ENCODE measurements at places on chromosomes 13 and 19.

DNA sequence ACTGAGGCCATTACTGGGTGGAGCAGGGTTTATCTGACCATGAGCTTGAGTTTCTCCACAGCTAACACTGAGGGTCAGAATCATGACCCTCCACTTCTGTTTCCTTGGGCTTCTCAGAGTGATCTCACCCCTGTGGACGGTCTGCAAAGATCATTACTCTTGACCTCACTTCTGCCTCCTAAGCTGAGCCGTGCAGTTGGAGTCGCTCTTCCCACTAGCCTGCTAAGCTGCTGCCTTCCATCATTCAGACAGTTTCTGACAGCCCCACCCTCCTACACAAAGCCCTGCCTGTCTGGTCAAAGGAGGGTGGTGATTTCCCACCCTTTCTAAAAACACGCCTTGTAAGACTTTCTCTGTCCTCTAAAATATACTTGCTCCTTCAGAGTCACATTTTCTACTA, 9.3 kb upstream of the FRY start:
- peak; percentile 61 for DNase-seq

DNA sequence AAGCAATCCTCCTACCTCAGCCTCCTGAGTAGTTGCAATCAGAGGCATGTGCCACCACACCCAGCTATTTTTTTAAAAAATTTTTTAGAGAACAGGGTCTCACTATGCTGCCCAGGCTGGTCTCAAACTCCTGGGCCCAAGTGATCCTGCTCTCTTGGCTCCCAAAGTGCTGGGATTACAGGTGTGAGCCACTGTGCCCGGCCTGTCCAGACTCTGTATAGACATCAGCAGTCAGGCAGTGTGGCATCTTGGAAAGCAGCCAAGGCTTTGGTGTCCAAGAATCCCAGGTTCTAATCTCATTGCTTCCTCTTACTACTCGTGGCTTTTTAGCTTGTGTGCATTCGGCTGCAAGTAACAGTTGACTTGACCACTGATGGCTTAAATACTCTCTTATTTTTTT, 43.4 kb downstream of the BICRA start:
- peak; percentile 46 for DNase-seq

DNA sequence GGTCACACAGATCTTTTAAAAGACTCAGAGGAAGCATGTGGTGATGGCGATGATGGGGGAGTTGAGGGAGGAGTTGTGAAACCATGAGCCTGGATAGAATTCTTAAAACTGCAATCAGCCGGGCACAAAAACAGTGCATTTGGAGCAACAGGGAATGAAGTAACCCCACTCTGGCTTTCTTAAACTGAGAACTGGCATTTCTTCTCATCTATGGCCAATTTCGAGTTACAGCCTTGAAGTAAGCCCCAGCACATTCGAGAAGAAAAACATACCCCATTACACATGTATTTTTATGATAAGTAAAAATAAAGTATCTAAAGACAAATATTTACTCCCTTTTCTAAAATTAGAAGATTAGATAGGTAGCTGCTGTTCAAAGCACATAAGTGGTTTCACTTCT, 70.1 kb downstream of the DCLK1 start:
- no peak for DNase-seq

- DNase-seq: peak; percentile 61
Observed at GRCh38 chr19:3459089-3459881, 21.0 kb downstream of the SMIM24 start.

DNA sequence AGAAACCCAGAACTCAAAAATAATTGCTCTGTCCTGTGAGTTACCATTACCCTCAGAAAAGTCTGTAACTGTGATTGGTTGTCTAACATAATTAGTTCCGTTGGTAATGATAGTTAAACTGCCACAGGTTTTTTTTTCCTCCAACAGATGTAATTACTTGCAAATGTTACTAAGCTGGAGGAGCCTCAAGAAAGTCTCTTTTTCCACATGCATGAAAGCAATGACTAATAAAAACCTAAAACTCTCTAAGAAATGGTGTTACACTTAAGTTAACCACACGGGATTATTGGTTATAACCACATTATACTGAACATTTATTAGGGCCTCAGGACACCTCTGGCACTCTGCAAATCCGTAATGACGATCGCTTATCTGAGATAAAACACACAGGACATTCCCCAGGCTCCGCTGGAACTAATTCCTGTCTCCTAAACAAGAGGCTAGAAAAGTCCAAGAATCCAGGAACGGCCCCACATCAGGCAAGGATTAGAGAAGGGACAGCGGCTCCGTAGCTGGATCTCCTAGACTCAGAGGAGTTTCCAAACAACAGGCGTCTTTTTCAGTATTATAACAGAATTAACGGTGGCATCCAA, 753 bp downstream of the ZNF235 start:
- peak; percentile 53 for DNase-seq

GRCh38 chr19:49555600-49556411, 24.6 kb downstream of the NOSIP start:
- DNase-seq: peak; percentile 57

DNA sequence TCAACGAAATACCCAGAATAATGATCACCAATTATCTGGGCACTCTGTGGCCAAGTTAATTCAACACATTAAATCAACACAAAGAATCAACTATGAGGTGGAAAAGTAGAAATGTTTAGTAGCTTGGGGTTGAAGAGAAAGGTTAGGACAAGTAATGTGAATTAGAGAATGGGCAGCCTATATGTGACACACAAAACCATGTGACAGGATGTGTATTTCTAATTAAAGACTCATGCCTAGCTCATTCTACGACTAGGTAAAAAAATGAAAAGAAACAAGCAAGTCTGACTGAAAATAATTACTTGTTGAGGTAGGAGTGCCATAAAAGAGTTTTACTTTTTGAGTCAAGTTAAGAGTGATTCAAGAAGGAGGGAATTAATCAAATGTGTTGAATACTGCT, 2646.0 kb upstream of the PCDH20 start:
- no peak for DNase-seq

DNA sequence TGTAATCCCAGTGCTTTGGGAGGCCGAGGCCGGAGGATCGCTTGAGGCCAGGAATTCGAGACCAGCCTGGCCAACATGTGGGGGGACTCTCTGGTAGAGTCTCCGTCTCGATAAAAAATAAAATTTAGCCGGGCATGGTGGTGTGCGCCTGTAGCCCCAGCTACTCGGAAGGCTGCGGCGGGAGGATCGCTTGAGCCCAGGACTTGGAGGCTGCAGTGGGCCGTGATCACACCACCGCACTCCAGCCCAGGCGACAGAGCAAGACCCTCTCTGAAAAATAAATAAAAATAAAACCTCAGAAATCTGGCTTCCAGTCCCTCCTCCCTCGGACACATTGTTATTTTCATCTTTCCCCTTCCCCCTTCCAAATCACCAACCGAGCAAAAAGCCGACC, 332 bp downstream of the IRGQ start:
- DNase-seq: peak; percentile 64

- DNase-seq: no peak
Observed at GRCh38 chr13:109243311-109243951, 543.0 kb downstream of the IRS2 start.

- peak; percentile 97 for DNase-seq
Observed at GRCh38 chr13:102369302-102369701, 32.5 kb downstream of the FGF14 start.

DNA sequence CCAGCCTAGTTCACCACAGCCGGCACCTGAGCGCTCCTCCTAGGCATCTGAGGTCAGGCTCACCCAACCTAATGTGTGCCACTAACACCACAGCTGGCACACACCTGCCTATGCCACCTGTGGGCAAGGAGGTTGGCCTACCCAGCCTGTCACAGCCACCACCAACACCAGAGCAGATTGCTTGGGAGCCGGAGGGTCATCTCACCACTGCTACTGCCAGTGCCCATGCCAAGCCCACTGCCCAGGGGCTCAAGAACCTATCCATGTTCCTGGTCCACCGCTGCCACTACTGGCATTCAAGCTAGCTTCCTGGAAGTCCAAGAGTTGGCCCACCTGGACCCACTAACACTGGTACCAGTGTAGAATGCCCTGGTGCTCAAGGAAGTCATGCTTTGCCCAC, 42.5 kb downstream of the F2RL3 start:
- no peak for DNase-seq

DNA sequence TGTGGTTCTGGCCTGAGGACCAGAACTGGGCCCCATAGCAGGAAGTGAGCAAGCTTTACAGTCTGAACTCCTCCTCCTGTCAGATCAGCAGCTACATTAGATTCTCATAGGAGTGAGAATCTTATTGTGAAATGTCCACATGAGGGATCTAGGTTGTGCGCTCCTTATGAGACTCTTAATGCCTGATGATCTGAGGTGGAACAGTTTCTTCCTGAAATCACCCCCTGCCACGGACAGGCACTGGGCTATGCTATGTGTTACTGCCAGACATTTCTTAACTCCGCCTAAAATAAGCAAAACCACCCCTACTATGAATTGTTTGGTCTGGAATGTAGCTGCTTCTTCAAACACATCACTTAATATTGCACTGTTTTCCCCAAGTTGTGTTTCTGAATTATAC, 4.6 kb downstream of the FBXL3 start:
- DNase-seq: no peak
